Renal pelvis (tissue), 12 donors: ENCODE measurements at places on chromosomes 7 and 10. TPM values are rescaled to one million over a fixed set of nuclear protein-coding genes. Genes with fewer than 3 reads are reported as not detected.

DNA sequence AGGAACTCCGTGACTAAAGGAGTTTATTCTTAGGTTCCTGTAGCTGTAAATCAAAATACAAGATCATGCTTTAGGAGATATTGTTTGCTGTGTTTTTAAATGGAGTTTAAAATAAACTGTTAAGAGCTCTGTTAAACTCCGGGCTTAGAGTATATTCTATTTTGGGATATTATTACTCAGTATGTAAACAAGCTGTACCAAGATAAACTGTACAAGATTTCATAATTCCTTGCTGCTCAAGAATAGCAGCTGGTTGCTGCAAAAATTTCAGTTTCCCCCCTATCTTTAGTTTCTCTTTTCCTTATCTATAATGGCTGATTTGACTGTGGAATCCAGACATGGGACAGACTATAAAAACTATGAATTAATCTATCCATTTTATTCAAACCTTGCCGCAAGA is 215.7 kb downstream of the HTR7 start:
- no peak for DNase-seq

- DNase-seq, result peak; percentile 60
Observed at GRCh38 chr7:137626469-137627067, 220.2 kb downstream of the DGKI start.

GRCh38 chr7:114663502-114663901 is 248.9 kb downstream of the FOXP2 start:
- DNase-seq, result no peak

DNA sequence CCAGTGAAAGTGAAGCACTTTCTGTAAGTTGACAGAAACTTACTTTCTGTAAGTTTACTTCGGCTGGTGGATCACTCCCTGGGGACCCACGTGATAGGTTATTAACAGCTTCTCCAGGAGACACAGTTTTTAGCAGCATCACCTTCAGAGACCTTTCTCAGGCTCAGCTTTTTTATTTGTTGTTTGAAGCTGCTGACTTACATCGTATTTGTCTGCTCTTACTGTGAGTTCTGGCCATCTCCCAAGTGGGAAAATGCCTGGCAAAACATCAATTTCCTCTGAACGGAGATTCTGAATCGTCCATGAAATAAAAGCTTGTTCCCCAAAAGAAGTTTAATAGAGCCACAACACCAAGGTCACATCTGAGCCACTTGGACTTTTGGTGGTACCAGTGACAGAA is 178.7 kb upstream of the PODXL start:
- peak; percentile 24 for DNase-seq

The ITGB8 gene
- polyA plus RNA-seq, result 43.1 TPM

DNA sequence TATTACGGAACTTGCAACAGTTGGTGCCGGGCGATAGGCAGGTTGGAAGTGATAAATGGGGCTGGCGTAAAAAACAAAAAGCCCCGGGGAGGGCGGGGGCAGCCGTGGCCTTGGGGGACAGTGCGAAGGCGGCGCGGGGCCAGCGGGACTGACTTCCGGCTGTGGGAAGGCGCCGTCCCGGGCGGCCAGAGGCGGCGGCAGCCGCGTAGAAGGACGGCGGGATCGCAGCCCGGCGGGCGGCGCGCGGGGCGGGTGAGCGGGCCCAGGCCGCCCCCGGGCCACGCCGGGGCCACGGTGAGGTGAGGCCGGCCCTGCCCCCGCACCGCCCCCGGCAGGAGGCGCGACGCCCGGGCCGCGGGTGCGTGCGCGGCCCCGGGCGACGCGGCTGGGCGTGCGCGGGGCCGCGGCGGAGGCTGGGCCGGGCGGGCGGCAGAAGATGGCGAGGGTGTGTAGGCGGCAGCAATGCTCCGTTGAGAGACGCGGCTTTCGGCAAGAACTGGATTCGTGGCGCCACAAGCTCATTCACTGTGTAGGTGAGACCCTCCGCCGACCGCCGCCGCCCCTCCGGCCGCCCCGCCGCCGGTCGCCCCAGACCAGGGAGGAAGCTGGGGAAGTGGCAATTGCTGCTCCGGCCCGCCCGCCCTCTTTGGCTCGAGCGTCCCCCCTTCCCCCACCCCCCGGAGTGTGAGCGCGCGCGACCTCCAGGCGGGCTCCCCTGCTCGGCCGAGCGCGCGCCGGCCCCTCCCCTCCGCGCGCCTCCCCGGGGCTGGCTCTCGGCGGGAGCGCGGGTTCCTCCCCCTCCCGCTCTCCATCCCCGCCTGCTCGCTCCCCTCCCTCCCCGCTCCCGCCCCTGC is at the start of gene LCOR:
Gene LCOR, plus strand, starts transcription at position 432 of the 854 bp plus-strand sequence. CDS start 116,760 bp downstream, outside the sequence.
- peak; percentile 93 for DNase-seq

The LIPK gene
- polyA plus RNA-seq, result not detected

- no peak for DNase-seq
Observed at GRCh38 chr7:31764462-31764861, 77.4 kb downstream of the PPP1R17 start.

GRCh38 chr10:5810225-5810624 is 3.0 kb downstream of the GDI2 start:
- DNase-seq, result no peak

- no peak for DNase-seq
Observed at GRCh38 chr7:30557245-30557644, 37.4 kb upstream of the GARS1 start.
